ENCODE measurements at places on chromosomes 16 and 17.
A peak's percentile ranks its signal among the peaks of the same experiment; 100 is the strongest.

- peak; percentile 94 for DNase-seq
Measured at GRCh38 chr17:66459811-66460270, 157.4 kb downstream of the PRKCA start.

DNA sequence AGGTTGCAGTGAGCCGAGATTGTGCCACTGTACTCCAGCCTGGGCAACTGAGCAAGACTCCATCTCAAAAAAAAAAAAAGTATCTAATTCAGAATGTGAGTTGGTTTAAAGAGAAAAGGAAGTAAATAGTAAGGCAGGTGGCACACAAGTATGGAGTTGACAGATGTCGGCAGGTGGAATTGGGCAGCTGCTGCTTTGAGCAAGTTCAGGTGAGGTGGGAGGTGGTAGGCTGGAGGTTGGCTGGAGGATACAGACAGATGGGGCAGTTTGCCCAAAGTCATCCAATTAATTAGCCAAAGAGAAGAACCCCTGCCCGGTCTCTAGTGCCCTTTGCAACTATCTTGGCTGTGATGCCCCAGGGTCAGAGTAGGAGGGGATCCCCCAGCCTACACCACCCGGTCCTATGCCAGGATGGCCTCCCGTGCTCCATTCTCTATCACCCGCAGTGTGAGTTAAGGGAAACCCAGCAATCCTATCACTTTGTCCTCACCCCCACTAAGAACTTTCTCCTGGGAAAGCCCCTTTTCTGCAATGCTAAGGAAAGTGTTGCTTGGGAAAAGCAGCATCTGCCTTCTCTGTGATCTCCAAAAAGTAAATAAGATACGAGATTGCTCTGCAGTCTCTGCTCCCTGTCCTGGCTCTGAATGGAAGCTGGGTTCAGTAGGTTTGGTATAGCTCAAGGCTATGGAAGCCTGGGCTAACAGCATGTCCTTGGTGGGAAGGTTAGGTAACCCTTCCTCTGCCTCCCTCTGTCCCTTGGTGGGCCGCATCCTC is 32.2 kb downstream of the SLC12A3 start:
- no peak for DNase-seq

GRCh38 chr16:87806641-87807546 is 41.1 kb upstream of the KLHDC4 start:
- peak; percentile 55 for DNase-seq

DNA sequence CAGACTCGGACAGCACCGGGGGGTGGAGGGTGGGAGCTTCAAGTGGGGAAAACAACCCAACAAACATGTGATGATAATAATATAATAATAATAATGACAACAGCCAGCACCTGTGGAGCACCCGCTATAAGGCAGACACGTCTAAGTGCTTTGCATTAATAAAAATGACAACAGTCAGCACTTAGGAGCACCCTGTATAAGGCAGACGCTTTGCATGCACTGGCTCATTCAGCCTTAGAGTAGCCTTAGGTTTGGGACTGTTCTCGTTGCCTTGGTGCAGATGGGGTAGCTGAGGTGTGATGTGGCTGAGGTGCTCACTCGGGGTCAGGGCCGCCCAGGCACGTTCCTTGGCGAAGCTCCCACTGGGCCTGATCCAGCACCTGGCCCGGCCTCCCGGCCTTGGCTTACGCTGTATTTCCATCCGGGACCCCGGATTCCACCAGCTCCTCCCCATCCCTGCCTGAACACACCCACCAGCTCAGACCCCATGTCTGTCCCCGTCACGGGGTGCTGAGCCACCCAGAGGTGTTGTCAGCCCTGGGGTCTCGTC is 144.0 kb upstream of the CIBAR2 start:
- no peak for DNase-seq

DNA sequence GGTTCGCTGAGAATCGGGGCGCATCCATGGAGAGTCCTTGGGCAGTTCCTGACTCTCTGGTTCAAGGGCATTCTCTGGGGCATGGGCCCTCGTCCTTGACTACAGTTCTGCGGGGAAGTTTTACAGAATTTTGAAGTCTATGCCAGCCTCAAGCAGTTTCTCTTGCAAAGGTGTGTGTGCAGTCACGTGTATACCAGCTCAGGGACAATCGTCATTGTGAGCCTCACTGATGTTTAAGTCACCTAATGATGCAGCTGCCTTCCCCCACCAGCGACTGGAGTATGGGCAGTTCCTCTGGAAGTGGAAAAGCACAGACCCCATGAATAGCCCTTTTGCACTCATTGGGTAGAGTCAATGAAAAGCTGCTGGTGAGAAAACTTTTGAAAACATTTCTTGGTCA is 1.3 kb downstream of the PLCG2 start:
- no peak for DNase-seq

DNA sequence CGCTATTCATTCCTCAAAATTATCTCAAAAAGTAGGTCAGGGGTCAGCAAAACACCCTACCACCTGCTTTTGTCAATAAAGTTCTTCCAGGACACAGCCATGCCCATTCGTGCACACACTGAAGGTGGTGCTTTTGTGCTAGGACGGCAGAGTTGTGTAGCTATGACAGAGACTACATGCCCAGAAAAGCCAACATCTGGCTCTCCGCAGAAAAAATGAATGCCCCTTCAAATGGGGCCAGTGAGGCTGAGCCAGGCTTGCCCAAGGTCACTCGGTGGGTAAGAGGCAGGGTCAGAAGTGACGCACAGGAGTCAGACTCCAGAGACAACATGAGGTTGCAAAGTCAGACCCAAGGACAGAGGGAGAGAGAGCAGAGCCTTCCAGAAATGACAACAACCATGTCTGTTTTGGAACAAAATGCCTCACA is 200.1 kb downstream of the XYLT1 start:
- no peak for DNase-seq

GRCh38 chr16:86297391-86297790 is 212.9 kb upstream of the FOXF1 start:
- DNase-seq = no peak

- no peak for DNase-seq
Measured at GRCh38 chr17:6394055-6394606, 40.8 kb downstream of the AIPL1 start.

- DNase-seq = no peak
Measured at GRCh38 chr17:43694081-43694870, 32.6 kb upstream of the MEOX1 start.

DNA sequence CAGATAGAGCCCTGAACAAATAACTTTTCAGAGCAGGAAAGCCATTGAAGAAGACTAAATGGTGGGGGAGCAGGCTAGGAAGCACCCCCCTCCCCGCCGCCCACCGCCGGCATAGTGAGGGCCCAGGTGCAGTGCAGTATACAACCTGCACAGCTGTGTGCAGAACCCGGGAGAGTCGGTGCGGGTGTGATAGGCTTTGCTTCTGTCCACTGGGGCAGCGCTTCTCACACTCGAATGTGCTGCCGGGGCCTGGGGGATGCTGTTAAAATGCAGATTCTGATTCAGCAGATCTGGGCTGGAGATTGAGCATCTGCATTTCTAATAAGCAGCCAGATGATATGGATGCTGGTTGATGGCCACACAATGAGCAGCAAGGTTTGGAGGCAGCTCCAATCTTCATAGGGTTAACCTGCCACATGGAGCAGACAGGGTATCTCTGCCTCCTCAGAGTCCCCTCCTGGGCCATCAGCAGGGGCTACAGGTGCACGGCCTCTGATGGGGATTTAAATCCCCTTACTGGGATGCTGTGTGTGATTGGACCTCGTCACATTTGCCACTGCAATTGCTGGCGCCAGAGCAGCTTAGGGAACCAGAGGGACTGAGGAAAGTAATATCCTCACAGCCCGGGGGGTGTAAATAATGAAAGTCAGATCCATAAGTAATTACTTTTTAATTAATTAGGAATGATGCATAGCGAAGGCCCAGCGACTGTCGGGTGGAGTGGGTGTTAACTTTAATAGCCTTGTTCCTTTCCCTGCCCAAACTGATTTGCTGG is 172.0 kb upstream of the RPL38 start:
- no peak for DNase-seq

DNA sequence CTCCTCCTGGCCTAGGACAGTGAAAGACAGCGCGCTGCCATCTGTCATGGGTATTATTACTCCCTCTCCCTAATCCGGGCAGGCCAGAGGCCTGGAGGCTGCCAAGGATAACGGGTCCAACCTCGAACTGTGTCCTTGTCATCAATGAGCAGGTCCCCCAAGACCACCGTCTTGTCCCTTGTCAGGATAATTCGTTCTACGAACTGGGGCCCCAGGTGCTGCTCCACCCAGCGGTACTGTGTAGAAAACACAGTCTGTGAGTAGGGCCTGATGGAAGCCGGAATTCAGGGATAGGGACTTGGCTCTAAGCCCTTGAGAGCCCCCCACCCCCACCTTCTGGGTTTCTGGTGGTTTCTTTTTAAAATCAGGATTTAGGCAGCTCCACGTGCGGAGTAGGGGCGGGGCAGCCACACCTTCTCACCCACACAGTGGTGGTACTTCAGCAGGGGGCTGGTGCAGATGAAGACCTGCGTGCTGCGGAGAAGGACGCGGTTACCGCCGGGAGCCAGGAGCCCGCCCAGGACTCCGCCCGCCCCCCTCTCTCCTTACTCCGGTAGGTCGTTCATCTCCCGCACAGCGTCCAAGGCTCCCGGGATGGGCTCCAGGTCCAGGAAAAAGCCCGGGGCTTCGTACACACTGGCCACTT is 787 bp downstream of the NT5C start:
- DNase-seq = no peak

Measured in GM04503 (cell line).